COR-L47 (cell line): ENCODE measurements at places on chromosomes 12 and 14.

DNA sequence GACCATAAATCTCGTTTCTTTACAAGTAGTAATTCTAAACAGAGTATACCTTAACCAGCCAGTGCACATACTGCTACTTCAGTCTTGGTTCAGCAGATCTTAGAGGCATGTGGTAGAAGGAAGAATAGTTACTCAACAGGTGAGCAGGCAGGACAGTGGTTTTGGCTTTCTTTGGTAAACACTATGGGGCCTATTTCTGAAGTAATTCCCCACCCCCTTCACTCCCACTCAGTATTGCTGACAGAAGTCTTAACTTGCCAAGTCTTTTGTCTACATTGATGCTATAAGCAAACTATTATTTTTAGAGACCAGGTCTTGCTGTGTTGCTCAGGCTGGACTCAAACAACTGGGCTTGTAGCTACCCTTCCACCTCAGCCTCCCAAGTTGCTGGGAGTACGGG is 68.5 kb downstream of the FBXO34 start:
- DNase-seq: no peak

GRCh38 chr12:132747395-132747794 is 14.2 kb downstream of the ANKLE2 start:
- no peak for DNase-seq

DNA sequence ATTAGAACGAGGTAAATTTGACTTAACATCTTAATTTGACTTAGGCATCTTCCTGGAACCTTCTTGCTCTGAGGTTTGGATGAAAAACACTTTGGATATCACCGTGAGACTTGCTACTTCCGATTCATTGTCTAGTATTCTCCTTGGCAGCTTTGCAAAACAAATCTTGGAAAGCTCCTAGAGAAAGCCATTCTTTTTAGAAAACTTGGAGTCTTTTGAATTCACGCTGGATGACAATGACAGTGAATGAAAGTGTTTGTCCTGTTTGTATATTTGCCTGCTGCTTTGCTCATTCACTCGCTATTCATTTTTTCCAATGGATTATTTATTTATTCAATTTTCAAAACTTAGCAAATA is 222.1 kb upstream of the HMGA2 start:
- no peak for DNase-seq

DNA sequence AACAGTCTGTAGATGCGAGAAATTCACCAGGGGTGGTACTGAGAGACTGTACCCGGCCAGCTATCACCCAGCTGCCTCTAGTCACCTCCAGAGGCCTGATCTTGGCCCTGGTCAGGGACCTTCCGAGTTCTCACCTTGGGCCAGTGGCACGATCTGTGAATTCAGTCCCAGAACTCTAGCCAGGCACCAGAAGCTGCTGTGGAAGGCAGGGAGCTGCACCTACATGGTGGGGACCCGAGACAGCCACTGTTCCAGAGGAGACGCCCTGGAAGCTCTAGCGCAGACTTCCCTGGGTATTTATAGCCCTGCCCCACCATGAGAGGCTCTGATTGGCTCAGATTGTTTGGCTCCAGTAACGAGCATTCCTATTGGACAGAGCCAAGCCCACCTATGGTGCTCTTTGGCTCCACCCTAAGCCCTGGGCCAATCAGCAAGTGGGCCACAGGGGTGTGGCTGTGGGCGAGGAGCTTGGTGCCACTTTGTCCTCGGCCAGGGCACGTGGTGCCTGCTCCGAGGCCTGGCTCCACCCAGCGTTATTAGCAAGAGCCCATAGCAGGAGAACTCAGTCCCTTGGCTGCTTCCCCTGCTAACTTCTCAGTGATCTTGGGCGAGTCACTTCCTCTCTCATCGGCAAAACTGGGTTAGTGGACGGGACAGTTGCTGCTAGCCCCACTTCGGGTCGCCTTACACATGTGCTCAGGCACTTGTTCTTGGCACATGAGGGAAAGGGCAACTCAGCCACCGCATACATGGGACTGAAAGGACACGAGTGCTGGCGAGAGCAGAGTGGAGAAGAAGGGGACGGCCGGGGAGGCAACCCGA is 89.0 kb upstream of the BCL11B start:
- no peak for DNase-seq

- DNase-seq: no peak
Measured at GRCh38 chr12:10151621-10152020, 20.3 kb downstream of the OLR1 start.

DNA sequence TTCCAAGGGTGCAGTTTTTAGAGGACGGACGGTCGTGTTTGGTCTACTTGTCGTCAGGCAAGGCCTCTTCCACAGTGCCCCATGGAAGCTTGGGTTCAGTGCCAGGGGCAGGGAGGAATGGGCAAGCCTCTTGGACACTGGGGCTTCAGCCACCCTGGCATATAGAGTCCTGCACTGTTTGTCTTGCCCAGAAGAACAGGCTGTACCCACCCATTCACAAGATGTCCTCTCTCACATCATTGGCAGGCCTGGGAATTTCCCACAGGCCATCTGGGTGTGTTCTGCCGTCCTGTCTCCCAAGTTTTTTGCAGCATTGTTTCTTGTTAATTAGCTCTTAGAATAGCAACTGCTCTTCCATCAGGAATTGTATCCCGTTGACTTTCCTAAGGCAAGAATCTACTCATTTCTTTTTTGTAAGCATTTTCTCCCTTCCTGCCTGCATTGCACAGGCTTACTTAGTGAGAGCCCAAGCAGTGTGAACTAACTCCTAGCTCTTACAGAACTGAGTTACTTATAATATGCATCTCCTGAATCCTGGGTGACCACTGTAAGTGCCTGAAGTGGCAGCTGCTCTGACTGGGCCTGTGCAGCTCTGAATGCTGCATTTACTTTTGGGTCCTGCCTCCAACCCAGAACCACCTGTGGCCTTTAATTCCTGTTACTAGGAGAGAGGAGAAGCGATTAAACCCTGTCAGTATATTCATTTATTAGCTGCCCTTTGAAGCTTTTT is 149.4 kb upstream of the HIF1A start:
- DNase-seq: no peak

DNA sequence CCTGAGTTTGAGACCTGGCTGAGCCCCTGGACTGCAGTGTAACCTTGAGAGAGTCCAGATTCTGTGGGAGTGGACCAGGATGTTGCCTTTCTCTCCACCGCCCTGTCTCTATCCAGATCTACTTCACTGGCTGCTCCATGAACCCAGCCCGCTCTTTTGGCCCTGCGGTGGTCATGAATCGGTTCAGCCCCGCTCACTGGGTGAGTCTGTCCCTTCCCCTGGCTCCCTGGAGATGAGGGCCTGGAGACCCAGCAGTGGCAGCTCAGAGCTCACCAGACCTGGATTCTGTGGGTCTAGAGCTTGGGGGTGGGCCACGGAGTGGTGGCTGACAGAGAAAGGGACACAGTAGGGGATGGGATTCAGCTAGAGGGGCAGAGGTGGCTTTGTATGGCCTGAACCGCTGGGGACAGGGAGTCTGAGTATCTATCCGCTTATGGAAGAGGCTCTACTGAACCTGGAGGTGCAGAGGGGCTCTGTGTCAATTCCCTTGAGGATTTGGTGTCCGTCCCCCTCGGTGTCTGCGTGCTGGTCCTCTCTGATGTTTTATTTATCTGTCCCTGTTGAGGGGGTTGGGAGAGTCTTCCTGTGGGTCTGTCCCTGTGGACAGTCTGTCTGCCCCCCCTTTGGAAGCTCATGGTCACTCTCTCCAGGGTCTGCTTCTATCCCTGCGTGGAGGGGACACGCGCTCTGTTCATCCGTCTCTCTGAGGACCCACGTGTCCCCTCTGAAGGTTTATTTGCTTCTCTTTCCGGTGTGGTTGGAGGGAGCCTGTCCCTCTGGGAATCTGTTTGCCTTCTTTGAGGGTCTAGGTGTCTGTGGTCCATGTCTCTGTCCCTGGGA is 2.5 kb downstream of the AQP5 start:
- DNase-seq: no peak

DNA sequence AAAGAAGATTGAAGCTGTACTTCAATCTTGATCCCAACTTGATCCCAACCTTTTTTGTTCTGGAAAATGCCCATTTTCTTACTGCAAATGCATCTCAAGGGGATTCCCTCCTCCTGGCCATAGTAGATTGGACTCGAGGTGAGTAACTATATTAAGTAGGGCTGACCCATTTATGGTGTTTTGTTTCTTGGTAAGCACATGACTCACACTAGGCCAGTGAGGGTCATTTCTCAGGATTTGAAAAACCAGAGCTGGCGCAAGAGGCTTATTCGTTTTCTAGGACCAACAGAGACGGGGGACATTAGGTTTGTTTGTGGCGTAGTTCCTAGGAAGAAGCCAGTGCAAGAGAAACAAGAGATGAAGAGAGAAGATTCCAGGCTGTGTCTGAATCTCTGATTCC is 51.4 kb downstream of the MRPL42 start:
- DNase-seq: no peak
